ENCODE measurements at places on chromosomes 4 and X. TPM values are rescaled to one million over a fixed set of nuclear protein-coding genes. Genes with fewer than 3 reads are reported as not detected.

RASL11B gene
- polyA plus RNA-seq = 33.0 TPM

SPATA4 gene
- 1.1 TPM for polyA plus RNA-seq

DNA sequence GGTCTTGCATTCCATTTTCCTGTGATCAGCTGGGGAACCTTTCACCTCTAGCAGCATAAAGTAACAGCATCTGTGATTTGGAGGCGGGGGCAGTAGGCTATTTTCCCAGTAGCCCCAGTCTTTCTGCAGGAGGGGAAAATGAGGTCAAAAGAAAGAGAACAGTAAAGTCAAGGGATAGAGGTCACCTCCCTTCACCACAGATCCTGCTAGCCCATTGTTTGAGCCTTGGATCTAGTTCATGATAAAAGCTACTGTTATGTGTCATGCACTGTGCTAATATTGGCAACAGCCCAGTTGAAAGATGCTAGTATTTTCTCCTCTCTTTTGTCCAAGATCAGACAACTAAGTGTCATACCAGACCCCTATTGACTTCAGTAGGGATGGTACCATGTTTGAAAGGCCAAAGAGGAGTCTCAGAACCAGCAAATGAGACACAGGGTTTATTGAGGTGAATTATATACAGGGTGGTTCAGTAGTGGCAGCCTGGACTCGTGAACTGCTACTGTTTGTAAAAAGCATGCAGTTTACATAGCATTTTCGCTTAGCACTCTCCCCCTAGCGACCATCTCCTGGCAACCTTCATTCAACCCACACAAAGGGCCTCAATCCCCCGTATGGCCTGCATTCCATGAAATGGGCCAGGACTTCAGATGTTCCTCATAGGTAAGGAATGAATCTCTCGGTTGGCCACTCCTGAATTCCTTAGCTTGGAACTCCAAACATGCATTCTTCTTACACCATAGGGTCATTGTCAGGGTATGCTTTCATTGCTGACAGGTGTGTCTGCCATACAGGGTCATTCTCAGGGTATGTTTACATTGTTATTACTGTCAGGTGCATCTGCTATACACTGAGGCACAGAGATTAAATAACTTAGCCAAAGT lies 170.0 kb upstream of the FRMPD4 start:
- no peak for DNase-seq

DNA sequence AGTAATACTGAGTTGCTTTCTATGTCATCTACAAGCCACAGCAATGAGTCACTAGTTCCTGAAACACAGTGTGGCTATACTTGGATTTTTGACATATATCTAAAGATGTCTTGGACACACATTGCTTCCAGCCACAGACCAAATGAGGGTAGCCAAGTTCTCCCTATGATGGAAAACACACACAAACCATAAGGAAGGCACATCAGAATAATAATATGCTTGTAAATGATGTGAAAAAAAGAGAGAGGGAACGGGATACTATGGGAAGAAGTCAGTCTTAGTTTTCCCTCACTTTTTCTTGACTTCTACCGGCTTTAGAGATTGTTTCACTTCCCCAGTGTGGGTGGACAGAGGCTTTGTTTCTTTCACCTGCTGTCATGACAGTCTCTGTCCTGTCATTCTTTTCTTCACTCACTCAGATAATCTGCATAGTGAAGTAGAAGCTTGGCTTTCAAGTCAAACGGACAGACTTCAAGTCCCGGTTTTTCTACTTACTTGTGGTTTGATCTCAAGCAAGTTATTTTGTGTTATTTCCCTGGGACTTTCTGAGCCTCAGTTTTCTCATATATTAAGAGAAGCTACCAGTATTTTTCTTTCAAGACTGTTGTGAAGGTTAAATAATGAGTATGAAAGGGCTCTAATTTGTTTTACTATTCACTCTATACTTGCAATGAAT lies 34.7 kb downstream of the P2RY10 start:
- DNase-seq = no peak

GRCh38 chr4:78370631-78371372 lies 180.8 kb upstream of the ANXA3 start:
- peak; percentile 8 for DNase-seq

Measured in renal cortex interstitium (tissue), 15 donors.